ENCODE measurements at places on chromosomes 11 and 22.

DNA sequence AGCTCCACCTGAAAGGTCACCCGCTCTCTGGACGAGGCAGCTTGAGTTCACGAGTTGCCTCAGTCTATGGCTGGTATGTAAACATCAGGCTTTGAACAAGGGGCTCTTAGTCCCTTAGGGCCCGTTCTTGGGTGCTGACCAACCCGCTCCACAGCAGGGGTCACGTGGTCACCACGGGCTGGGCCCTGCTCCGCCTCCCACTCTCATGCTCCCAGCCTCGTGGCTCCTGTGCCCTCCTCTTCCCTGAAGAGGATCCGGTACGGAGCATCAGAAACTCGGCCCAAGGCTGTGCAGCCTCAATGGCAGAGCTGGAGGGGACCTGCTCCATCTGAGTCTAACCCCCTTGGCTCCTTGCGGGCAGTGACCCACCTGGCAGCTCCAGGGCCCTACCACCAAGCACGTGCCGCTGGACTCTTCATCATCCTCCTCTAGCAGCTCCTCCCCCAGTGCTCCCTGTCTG, 54.2 kb upstream of the TTLL12 start:
- DNase-seq, result no peak

GRCh38 chr11:5486421-5486820, 2.1 kb upstream of the OR52D1 start:
- DNase-seq, result no peak

GRCh38 chr11:104995001-104995408, 26.6 kb upstream of the CASP4 start:
- DNase-seq, result no peak

DNA sequence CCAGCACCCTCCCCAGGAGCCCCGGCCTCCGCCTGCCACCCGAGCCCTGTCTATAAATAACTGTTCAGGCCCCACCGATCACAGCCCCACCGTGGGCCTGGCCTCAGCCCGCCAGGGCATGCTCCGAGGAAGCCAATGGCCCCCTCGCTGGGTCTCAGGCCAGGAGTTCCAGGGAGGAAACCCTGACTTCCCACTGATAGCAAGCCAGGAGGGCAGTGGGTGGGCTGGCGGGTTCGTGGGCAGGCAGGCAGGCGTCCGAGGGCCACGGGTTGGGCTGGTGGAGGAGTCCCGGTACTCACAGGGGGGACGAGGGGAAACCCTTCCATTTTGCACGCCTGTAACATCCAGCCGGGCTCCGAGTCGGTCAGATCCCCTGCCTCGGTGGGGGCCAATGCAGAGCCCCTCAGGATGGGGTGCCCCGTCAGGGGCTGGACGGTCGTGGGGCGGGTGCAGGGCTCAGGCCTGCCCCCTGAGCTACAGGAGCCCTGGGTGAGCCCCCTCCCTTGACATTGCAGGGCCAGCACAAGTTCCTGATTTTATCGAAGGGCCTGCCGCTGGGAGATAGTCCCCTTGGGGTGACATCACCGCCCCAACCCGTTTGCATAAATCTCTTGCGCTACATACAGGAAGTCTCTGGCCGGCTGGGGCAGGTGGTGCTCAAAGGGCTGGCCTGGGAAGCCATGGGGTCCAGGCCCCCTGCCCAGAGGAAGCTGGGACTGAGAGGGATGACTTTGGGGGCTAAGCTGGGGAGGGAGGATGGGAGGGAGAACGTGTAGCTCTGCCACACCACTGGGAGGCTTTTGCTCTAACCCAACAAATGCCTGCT, at the start of gene SPI1:
SPI1 (minus strand) TSS at position 538 of the 826 bp plus-strand sequence; CDS start at position 344, 194 bp downstream.
- DNase-seq, result no peak

- DNase-seq, result no peak
These were observed 83.1 kb upstream of the NCAM1 start for GRCh38 chr11:112878033-112878601.

DNA sequence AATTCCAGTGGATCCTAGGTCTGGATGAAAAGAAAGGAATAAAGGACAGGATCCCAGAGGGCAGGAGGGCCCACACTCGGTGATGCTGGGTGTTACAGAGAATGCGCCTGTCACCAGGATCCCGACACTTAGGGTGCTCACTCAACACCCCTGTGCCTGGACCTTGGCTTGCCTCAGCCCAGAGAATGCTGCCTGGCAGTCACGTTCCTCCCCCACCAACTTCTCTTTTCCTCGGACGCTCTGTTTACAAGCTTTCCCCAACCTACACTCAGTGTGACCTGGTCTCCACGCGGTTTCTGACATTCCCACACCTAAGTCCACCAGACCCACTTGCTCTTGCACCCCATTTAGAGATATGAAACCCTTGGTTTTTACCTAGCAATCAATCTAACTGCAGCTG, 38.0 kb upstream of the ETS1 start:
- DNase-seq, result no peak

DNA sequence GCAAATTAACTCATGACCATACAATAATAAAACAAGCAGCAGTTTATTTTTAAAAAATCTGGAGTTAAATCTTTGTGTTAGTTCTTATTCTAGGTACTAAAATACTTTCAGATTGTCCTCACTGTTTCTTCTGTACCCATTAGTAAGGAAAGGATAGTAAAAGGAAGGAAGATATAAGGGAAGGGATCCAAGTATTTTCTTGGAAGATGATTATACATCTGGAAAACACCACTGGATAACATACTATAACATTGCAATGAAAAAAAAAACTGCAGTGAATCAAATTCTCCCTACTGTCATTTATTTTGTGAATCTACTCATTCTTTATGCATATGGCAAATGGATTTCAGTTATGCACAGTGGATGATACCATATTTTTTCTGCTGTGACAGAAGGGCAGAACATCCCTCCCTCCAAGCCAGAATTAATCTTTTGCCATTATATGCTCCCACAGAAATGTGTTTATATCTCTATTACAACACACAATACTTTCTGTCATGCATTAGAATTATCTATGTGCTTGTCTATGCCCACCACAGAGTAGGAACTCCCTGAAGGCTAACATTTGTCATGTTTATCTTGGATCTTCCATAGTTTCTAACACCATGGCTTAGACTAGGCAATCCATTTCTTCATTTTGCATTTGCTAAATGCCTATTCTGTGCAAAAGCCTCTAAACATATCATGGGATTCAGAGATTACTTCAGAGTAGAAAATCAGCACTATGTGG, 282.3 kb upstream of the CTSC start:
- no peak for DNase-seq

GRCh38 chr11:102007567-102008437, 39.4 kb upstream of the CFAP300 start:
- no peak for DNase-seq

DNA sequence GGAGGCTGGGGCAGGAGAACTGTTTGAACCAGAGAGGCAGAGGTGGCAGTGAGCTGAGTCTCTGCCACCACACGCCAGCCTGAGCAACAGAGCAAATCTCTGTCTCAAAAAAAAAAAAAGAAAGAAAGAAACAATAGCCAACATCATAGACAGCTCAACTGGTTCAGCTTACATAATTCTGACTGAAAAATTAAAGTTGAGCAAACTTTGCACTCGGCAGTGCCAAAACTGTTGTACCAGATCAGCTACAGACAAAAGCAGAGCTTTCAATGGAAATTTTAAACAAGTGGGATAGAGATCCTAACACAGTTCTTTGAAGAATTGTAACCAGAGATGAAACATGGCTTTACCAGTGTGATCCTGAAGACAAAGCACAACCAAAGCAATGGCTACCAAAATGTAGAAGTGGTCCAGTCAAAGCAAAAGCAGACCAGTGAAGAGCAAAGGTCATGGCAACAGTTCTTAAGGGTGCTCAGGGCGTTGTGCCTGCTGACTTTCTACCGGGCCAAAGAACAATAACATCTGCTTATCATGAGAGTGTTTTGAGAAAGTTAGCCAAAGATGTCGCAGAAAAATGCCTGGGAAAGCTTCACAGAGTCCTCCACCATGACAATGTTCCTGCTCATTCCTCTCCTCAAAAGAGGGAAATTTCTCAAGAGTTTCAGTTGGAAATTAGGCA, 59.3 kb downstream of the TTC28 start:
- DNase-seq, result no peak

GRCh38 chr22:32097018-32097417, 54.0 kb downstream of the SLC5A1 start:
- no peak for DNase-seq

- no peak for DNase-seq
These were observed 88.1 kb downstream of the MED15 start for GRCh38 chr22:20595461-20595860.

GRCh38 chr11:59667812-59668187, 1.0 kb downstream of the PATL1 start:
- DNase-seq, result no peak

All from stimulated activated naive CD4-positive, alpha-beta T cell treated with Interleukin-2 at 50 U/mL for 16 hours (primary cell).